ENCODE measurements at places on chromosomes 6 and 20.

DNA sequence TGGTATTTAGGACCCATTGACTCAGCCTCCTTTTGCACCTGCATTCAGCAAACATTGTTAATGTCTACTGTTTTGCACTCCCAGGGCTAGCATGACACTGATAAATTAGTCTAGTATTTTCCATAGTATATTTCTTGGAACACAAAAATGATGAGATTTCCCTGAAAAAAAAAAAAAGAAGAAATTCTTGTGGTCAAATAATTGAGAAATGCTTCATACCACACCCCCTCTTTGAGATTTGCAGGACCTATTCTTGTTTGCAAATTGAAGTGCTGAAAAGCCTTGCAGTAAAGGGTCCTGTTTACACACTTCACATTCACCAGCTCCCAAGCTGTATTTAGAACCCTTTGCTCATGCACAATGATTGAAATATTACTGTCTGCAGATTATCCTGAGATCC lies 36.3 kb upstream of the CLIC5 start:
- no peak for DNase-seq

DNA sequence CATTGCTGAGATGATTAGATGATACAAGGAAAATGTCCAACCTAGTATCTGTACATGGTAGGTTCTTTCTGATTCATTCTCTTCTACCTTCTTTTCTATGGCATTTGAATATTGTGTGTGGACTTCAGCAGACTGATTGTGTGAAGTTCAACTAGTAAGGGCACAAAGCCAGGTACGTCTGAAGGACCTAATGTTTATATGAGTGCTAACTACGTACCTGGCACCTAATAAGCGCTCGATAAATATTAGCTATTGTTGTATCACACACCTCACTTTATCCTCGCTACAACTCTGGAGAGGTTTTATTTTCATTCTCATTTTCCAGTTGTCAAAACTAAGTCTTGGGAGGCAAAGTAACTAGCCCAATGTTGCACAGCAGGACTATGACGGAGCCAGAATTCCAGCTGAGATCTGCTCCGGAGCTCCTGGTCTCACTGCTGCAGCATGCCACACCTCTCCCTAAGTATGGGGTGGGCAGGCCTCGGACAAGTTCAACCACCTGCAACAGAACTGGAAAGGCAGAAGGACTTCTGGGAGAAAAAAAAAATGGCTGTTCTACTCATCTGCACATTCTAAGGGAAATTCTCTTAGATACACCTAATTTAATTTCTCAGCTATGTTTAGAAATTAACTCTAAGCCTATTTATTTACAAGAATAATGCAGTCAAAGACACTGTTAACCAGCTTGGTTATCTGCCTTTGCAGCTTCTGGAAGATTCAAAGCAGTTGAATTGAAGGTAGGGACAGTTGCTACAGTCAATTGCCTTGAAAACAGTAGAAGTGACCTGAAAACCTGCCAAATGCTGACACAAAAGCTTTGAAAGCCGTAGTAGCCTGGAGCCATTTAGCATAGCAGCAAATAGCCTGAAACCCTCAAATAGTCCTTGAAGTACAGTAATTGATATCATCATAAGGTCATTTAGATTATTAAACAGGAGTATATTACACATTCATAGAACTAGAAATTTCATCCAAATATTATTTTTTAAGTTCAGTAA lies 165.0 kb downstream of the PDE7B start:
- DNase-seq, result no peak

DNA sequence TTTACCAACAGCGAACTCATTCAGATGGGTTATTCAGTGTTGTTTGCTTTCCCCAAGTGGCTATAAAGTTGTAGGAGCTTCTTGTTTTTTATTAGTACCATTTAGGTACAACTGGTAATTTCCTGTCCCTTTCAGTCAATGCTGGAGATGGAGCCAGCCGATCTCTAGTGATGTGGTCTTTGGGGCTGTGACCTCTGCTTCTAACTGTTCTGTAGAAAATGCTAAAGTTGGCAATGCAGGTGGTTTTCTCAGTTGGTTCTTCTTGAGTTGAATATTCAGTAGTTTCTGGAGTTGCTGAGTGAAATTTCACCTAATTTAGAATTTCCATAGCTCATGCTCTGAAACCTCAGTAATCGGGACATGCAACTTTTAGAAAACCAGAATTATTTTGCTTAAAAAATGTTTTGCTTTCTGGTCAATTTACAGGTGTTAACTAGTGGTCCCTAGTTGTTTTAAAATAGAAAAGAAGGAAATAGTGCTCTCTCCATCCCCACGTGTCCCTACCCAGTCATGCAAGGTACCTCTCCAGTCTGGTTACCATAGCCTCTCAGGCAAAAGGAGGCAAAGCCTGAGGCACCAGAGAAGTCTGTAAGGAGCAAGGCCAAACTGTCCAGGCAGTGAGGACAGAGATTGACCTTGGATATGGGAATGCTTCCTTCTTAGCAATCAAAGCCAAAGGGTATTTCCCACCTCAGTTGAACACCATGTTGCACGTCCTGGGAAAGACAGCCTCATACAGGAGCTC lies 27.3 kb upstream of the GABRR1 start:
- DNase-seq, result no peak

GRCh38 chr6:108127056-108127455 lies 38.8 kb upstream of the NR2E1 start:
- no peak for DNase-seq

GRCh38 chr6:90268178-90268577 lies 28.5 kb downstream of the BACH2 start:
- DNase-seq, result no peak

DNA sequence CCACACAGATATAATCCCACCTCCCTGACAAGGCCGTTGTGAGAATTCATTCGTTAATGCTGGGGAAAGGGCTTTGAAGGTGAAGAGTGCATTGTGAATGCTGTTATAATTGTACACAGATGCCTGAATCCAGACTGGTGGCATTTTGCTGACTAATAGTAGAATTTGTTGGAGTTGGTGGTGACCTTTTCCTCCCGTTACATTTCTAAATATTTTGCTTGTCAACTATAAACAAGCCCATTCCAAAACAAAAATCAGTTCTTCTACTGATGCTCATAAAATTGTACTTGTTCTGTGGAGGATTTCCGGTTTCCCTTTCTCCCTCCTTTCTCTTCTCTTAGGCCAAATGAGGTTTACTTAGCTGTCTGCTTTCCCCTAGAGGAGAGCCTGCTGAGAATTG lies 253.1 kb upstream of the SUPT3H start:
- DNase-seq, result no peak

GRCh38 chr6:164266851-164267250 lies 852.3 kb downstream of the QKI start:
- no peak for DNase-seq

GRCh38 chr20:57877131-57877824 lies 167.5 kb upstream of the PMEPA1 start:
- no peak for DNase-seq

- DNase-seq, result no peak
These were observed 81.2 kb downstream of the KCNQ5 start for GRCh38 chr6:72703093-72703492.

DNA sequence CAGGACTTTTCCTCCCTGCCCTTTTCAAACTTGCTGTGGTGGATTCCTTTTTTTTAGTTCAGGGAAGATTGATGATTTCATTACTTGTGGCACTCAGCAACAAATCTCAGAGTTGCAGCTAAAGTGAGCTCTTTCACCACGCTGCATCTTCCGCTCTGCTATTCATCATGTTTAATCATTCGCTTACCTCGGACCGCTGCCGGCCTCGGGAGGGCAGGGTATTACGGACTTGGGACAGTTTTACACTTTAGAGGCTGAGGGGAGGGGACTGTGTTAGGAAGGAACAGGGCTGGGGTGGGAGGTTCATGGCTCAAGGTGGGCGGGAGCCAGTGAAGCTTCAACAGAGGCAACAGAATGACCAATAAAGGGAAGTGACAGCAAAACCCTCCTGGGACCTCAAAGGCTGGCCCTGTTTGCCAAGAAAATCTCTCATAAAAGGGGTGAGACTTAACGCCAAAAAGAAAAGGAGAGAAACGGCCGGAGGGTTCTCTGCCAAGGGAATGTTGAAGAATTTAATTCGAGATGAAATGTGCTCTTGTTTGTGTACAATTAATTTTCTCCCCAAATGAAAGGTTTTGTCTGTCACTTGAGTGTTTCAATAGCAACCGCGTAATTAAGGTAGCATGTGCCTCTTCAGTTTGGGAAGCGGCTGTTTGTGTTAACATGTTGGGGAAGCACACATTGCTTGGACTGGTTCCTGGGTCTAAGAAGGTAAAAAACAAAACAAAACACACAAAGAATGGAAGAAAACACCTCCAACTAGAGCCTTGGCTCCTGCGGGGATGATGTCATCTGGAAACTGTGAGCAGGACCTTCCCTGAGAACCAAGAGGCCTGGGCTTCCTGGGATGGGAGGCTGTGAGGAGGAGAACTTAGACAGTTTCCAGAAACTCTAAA lies 72.5 kb upstream of the SULF2 start:
- peak; percentile 83 for DNase-seq

DNA sequence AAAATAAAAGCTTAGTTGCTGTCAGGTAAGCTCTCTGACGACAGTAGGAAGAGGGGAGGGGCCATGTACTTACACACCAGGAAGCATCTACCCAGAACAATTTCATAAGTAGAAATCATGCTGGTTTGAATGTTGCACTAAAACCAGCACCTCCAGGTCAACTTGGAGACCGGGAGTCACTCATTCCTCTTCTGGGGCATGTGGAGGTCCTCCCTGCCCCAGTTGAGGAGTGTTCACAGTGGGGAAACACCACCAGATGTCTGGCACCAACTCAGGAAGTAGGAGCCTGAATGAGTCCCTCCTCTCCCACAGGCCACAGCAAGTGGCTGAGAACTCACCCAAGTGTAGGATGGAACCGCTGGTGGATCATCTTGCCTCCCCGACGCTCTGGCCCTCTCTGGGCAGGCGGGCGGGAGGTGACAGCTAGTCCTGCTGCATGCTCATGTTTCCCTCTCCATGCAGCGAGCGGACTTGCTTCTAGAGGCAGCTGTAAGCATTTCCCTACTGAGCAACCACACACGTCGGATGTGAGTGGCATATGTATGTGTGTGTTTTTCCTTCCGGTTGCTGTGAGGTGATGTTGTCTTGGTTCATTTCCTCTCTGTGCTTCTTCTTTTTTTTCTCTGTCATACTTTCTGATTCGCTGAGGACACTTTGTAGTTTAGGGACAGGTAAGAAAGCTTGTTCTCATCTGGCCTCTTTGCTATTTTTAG lies 149.5 kb upstream of the NEDD9 start:
- DNase-seq, result no peak

DNA sequence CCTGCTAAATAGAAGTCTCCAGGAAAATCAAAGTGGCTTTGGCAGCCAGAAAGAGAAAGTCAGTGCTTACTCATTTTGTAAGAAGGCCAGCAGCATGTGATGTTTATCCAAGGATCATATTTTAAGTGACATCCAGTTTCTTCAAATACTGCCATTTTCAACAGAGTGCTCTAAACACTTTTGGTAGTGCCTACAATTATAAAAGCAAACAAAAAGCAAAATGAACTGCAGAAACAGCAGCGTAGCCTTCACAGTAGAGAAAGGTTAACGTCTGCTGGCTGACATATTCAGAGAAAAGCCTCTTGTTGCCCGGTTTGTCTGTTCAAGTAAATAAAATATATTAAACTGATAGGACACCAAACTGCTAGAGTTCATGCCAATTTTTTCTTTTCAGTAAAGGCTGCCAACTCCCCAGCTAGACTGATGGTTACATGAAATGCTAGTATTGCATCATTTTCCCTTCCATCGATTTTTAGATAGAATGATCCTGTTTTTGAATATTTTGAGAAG lies 705.7 kb upstream of the SLC35B3 start:
- DNase-seq, result no peak

- DNase-seq, result no peak
These were observed 27.8 kb upstream of the MYCT1 start for GRCh38 chr6:152669895-152670294.

DNA sequence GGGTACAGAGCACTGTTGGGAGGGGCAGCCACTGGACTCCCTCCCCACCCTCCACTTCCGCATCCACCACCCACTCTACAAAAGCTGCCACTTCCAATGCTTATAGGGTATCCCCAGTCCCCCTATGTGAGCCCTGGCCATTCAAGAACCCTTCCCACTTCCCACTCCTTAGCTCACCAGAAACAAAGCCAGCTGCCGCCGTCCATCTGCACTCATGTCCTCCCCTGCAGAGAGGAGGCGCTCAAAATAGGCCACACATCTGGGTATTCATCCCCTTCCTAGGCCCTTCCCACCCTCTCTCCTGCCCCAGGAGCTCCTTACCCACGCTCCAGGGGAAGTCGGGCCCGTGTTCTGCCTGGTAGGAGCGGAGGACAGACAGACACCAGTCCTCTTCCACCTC lies 6.5 kb upstream of the LY6G5C start:
- no peak for DNase-seq

DNA sequence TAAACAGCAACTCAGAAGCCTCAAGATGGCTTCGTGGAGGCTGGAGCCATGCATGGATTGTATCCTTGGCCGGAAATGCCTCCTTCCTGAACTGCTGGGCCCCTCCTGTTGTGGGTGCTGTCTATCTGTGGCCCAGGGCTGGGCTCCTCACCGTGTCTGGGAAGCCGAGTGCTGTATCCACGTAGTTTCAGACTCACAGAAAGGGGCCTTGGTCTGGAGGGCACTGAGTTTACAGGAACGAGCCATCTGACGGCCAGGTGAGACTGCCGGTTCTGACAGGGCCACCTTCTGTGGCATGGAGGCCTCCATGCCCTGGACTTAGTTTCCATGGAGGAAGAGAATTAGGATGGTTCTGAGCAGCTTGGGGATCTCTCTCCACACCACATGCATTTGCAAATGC lies 142.2 kb downstream of the ERMARD start:
- no peak for DNase-seq

GRCh38 chr6:138492113-138492512 lies 7.2 kb downstream of the NHSL1 start:
- DNase-seq, result no peak

DNA sequence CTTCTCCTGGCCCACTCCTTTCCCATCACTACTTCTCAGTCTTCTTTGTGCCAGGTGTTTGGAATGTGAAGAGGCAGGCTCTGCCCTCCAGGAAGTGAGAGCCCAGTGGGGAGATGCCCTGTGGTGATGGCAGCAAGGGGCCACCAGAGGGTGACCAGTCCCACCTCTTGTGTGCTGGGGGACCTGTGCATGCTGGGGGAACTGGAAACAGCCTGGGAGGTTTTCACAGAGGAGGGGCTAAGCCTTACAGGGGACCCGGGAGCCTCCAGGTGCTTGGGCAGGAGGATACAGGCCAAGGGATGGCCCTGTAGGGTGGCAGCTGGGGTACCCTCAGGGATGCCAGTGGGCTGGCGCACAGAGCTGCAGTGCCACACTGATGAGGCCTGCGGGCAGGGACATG lies 72.3 kb downstream of the RAMACL start:
- DNase-seq, result no peak

Measured in renal pelvis (tissue), 12 donors.